NCI-H774 (cell line): ENCODE measurements at places on chromosomes 12 and 14.

DNA sequence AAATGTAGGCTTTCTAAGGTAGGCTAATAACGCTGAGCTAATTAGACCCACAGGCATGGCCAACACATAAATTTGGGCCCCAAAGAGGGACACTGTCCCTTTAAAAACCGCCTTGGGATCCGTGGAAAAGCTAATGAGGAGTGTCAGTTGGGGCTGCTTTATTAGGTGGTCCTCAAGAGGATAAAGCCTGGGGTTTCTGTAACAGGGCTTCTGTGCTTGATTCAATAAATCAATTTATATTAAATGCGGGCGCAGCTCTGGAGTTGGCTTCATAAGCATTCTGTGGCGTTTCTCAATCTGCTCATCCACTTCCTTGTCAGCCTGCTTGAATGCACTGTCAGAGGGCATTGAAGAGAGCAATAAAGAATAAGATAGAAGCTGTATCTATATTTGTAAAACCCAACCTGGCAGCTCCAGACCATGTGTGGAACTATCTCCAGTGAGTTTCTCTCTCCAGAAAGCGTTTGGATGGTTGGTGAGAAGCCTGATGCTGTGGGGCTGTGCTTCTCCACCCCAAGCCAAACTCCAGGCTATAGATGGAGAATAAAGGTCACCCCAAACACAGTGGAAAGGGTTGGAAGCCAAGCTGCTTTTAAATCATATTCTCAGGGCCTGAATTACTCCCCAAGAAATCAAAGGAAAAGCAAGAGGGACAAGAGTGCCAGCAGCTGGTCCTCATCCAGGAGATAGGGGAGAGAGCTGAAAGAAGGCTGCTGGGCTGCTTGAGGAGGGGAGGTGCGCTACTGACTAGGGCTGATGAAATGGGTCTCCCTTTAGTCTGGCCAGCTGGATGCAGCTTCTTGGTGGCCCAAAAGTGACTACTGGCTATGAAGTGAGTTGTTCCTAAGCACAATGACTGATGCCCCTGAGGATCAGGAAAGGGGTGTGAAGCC lies 222.0 kb downstream of the PPM1H start:
- DNase-seq, result no peak

- no peak for DNase-seq
Observed at GRCh38 chr12:117970334-117970733, 1.5 kb upstream of the KSR2 start.

GRCh38 chr12:114703060-114703493 lies 19.1 kb upstream of the TBX3 start:
- no peak for DNase-seq

GRCh38 chr14:94619297-94619696 lies 7.1 kb downstream of the SERPINA3 start:
- no peak for DNase-seq

- DNase-seq, result no peak
Observed at GRCh38 chr14:104585966-104586697, 6.6 kb downstream of the C14orf180 start.

DNA sequence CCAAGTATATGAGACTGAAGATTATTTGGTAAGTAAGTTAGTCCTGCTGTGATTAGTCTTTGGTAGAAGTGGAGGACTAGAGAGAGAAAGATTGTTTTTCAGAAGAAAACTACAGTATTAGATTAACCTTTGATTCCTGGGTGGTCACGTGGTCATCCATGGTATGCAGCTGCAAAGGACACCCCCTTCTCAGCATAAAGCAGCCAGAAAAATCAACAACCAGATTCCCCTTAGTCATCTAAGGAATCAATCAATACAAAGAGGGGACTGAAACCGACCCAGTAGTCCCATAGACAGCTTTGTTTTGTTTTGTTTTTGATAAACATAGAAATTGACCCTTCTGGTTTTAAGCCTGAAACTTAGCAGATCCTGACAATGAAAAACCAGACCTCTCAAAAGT lies 30.3 kb upstream of the MDGA2 start:
- DNase-seq, result no peak

- no peak for DNase-seq
Observed at GRCh38 chr12:104182621-104183378, 32.8 kb upstream of the TXNRD1 start.

GRCh38 chr12:52355176-52355575 lies 12.1 kb downstream of the KRT85 start:
- DNase-seq, result no peak

GRCh38 chr14:38989922-38990546 lies 113.0 kb downstream of the SEC23A start:
- DNase-seq, result no peak

- no peak for DNase-seq
Observed at GRCh38 chr12:80504389-80505163, 60.5 kb downstream of the PTPRQ start.

DNA sequence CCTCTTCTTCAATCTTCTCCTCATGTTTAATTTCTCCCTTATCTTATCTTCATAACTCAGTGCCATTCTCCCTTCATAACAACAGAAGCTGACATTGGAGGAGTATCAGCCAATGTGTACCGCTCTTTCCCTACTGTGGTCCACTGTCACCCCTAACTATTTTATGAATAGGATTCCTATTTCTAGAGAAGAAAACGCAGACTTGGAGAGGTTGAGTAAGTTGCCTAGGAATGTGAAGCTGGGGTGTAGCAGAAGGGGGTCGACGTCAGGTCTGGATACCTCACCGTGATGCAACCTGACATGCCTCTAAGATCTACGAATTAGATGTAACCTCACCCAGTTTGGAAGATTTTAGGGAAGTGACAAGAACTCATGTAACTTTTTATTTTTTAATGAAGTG lies 17.1 kb downstream of the LMO3 start:
- no peak for DNase-seq

GRCh38 chr14:97177016-97177415 lies 379.8 kb downstream of the VRK1 start:
- DNase-seq, result no peak

DNA sequence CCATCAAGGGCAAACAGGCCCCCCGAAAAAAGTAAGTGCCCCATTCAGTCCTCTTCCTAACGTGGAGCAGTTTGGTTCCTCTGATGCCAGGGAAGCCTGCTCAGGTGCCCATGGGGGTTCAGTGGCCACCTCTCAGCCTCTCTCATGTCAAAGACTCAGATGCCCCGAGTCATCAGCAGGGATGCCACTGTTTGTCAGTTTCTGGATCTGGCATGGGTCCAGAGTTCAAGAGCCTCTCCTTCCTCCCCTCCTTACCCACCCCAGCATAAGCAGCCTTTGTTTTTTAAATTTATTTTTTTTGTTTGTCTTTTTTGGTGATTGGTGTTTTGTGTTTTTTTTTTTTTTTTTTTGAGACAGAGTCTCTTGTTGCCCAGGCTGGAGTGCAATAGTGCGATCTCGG lies 11.3 kb downstream of the KMT5A start:
- no peak for DNase-seq

DNA sequence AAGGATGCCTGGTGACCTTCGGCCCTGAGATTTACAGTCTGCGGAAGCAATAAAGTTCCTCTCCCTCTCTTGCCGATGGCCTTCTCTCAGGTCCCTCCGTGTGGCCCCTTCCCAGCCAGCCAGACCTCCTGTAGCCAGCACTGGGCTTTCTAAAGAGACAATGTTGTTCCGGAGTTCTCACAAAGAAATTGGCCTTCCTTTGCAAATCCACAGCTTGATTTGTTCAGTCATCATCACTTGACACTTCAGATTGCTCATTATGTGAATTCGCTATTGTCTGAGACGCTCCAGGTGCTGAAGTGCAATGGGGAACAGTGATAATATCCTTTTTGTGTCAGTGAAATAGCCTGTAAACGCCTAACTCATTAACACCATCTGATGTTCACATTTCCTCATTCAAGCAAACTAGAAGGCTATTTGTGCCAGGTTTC lies 43.7 kb upstream of the GPHB5 start:
- DNase-seq, result peak; percentile 67

DNA sequence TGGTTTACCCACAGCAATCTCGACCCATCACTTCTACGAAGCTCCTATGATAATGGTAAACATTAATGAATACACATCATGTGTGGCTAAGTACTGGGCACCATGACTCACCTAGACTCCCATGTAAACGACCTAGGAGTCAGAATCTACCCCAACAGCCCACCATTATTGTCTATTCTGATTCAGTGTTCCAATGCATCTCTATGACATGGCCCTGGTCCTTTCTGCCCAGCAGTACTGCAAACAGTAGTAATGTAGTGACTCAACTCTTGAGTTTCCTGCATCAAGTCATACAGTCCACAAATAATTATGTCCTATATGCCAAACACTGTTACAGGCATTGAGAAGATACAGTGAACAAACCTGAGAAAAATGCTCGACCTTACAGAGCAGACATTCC lies 14.6 kb downstream of the GTF2A1 start:
- DNase-seq, result no peak

- no peak for DNase-seq
Observed at GRCh38 chr12:106345746-106346145, 11.8 kb upstream of the POLR3B start.

DNA sequence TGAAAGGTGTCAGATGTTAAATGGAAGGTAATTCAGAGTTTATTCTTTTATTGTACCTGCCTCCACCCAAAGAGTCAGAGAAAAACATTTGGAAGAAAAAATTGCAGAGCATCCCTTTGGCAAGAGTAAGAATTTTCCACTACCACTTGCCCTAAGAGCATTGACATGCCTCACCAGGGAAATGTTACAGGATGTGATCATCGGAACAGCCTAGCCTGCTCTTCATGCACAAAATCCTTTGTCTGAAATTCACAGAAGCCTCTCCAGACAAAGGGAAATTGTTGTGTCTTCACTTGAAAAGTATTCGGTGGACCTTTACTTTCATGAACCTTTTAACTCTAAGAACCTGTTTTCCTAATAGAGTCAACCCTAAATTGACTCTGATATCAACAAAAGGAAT lies 36.9 kb downstream of the ATP2A2 start:
- no peak for DNase-seq

- no peak for DNase-seq
Observed at GRCh38 chr14:20667957-20668356, 16.4 kb upstream of the RNASE4 start.

DNA sequence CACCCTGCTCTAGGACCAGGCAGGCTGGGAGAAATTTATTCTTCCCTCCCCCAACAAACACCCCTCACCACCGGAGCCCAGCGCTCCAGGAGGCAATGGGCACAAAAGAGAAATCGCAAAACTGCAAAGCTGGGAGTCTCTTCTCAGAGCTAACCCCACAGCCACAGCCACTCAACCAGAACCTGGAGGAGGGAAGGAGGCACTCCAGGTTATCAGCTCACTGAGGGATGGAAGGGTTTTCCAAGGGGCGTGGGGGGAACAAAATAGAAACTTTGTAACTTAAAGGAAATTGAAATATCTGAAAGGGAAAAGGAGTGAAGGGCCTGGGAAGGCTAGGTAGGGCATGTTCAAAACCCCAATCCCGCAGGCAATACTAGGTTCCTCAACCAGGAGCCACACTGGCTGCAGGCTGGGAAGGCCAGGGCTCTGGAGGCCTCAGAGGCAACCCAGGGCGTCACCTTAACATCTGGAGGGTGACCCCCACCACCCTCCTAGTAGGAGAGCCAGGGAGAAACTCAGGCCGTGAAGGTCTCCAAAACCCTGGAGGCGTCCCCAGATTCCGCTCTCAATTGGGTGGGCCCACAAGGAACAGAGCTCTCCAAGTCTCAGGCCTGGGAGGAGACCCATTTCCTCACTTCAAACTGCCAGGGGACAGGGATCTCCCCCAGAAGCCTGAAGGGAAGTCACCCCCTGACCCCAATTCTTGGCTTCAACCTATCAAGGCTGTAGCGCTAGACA lies 3.2 kb downstream of the KDM2B start:
- no peak for DNase-seq

DNA sequence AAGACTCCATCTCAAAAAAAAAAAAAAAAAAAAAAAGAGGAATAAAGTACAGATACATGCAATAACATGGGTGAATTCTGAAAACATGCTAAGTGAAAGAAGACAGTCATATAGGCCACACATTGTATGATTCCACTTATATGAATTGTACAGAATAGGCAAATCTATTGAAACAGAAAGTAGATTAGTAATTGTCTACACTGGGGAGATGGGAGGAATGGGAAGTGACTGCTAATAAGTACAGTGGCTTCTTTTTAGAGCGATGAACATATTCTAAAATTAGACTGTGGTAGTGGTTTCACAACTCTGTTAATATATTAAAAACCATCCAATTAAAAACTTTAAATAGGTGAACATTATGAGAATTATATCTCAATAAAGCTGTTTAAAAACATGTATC lies 74.4 kb downstream of the ANKS1B start:
- no peak for DNase-seq

DNA sequence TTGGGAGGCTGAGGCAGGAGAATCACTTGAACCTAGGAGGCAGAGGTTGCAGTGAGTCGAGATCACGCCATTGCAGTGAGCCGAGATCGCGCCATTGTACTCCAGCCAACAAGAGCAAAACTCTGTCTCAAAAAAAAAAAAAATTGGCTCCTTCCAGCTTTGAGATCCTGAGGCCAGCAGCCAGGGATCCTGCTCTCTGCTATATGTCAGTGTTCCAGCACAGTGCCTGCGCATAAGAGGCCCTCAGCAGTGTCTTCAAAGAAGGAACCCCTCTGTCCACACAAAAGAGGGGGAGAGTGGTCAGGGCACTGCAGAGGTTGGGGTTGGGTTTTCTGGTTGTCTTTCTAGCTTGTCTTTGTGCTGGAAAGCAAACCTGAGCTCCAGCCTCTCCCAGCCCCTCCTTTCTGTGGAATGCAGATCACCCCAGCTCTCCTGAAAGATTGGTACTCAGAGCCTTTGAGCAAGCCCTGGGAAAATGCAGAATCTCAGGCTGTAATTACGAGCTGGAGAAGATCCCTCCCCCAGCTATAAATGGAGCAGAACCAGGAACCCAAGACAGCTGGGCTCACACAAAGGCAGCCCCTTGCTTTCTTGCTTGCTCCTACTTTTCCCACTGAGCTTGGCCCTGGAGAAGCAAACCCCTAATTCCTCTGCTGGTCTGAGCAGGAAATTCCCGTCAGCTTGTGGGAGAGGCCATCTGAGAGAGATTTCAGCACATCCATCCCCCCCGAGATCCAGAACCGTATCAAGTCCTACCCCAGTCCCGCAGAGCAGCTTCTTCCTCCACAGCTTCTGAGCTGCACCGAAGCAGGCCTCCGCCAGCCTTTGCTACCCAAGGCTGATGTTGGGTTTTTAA lies 205.7 kb downstream of the ZFP36L1 start:
- no peak for DNase-seq

DNA sequence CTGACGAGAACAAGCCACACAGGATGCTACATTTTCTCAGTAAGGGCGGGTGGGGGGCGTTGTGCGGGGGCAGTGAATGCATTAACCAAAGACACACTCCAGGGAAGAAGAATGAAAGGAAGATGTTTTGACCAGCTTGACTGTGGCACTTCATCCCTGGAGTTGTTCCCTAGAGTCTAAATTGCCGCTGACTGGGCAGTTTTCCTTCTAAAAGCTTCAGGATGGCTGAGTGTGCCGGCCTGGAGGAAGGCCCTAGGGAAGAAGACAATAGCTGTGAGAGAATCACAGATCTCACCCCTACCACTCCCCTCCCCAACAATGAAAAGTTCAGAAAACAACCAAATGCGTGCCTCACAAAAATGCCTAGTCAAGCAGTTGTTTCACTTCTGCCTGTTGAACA lies 67.2 kb downstream of the NKX2-1 start:
- no peak for DNase-seq

- peak; percentile 83 for DNase-seq
Observed at GRCh38 chr12:72089678-72090077, 151.0 kb downstream of the TPH2 start.

- DNase-seq, result no peak
Observed at GRCh38 chr14:99325591-99325990, 53.6 kb upstream of the BCL11B start.

GRCh38 chr14:56036353-56036752 lies 81.9 kb upstream of the PELI2 start:
- no peak for DNase-seq
